ENCODE measurements at places on chromosomes 2 and 18. TPM values are rescaled to one million over a fixed set of nuclear protein-coding genes. Genes with fewer than 3 reads are reported as not detected.

DNA sequence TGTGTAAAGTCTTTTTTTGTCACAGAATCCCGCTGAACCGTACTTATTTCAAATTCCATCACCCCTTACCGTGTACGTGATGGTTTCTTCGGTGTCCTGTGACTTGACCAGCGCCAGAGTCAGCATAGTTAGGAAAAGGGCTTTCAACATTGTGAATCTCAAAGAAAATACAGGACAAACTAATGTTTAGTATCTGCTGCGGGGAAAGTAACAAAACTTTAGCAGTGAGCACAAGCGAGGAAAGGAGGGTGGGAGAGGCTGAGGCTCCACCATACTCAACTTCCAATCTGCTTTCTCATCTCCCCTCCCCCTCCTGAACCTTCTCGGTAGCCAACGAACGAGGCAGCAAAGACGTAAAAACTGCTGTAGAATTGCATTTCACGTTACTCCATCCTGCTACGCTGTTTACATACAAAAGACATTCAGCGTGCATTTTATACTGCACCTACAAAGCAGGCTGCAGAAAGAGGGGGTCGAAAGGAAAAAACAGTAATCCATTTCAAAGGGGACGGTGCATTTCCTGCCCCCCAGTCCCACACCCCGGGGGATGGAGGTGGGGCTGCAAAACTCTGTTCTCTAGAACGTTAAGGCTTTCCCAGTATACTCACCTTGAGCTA, 1.2 kb downstream of the EFEMP1 start:
- H3K4me3 ChIP-seq, result peak overlapping the region; percentile 70
- DNase-seq, result no peak
- H3K27ac ChIP-seq, result peak overlapping the region; percentile 75
- peaks cover 4% of the 10 kb centered on the region for H3K36me3 ChIP-seq
- H3K27me3 ChIP-seq, result peaks cover 11% of the 10 kb centered on the region
- H3K4me1 ChIP-seq, result no peaks in the 10 kb centered on the region

DNA sequence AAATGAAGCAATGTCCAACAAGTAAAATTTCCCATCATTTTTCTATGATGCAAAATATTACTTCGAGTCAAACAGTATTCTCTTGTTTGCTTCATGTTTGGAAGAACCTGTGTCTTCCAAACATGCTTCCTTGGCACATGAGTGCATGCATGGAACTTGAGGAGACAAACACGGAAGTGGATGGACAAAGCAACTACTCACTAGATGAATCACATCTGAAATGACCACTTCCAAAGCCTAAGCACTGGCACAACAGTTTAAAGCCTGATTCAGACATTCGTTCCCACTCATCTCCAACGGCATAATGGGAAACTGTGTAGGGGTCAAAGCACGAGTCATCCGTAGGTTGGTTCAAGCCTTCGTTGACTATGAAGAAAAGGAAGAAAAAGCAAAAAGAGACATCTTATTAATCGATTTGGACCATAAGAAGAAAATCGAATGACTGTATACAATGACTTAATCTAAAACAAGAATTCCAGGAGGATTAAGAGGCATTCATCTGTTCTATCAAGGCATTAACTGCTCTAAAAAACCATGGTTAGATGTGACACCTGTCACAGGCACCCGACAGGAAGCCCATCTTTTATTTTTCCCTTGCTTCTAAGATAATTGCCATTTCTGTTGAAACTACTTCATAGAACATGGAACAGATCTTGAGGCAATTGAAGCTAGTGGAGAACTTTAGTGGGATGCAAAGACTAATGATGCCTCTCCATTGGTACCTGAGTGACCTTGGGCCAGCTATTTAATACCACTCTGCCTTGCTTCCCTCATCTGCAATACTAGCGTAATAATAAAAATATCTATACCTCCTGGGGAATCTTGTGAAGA, 56.0 kb downstream of the ATIC start:
- no peak overlapping the region for H3K27ac ChIP-seq
- H3K4me1 ChIP-seq, result no peaks in the 10 kb centered on the region
- no peak for DNase-seq
- H3K27me3 ChIP-seq, result no peaks in the 10 kb centered on the region
- H3K36me3 ChIP-seq, result peaks cover 73% of the 10 kb centered on the region
- H3K4me3 ChIP-seq, result no peak overlapping the region

Gene TUBB8B
- total RNA-seq, result 0.38 TPM

Gene SNORC
- 0.96 TPM for total RNA-seq

GRCh38 chr2:165718610-165719210, 75.3 kb downstream of the GALNT3 start:
- peaks cover 1% of the 10 kb centered on the region for H3K27me3 ChIP-seq
- no peak for DNase-seq
- H3K4me3 ChIP-seq, result no peak overlapping the region
